Left ventricle myocardium superior (tissue), 1 donor: ENCODE measurements at places on chromosomes 1 and 21. TPM values are rescaled to one million over a fixed set of nuclear protein-coding genes. Genes with fewer than 3 reads are reported as not detected.

DNA sequence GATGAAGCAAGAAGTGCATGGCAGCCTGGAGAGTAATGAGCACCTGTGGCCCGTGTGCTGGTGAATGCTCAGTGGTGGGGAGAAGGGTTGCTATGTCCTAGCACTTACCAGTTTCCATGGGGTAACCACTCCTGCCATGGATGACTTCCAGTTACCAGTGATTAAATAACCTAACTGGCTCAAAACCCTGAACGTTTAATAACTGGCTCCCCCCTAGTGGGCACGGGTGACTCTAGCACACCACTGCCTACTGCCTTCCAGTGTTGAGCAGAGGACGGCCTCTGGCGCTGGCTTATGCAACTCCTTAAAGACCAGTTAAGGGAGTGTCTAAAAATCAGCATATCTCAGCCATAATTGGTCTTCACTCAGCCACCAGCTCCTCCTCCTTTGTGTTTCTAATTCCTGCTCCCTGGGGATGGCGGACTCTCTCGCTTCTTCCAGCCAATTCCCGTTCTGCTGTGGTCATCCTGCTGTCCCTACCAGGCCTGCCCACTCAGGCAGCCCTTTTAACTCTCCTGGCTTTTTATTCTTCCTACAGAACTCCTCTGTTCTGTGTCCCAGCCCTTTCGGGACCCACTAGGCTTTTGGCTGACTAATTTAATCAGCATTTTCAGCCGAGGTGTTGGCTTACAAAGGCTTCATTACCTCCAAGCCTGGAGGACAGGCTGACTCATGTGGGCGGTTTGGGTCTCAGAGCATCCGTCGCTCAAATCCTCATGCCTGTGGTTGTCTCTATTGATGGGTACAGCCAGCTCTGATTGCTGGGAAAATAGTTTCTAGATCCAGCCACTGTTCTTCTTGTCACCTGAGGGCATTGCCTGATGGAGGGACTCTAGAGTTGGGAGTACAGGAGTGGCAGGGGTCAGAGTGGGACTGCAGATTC is 332.4 kb downstream of the CAMTA1 start:
- DNase-seq: no peak

RCSD1 gene
- 45.3 TPM for total RNA-seq

SPRR4 gene
- not detected for total RNA-seq

- DNase-seq: peak; percentile 35
Measured at GRCh38 chr1:32413507-32414185, 19.4 kb upstream of the BSDC1 start.

DNA sequence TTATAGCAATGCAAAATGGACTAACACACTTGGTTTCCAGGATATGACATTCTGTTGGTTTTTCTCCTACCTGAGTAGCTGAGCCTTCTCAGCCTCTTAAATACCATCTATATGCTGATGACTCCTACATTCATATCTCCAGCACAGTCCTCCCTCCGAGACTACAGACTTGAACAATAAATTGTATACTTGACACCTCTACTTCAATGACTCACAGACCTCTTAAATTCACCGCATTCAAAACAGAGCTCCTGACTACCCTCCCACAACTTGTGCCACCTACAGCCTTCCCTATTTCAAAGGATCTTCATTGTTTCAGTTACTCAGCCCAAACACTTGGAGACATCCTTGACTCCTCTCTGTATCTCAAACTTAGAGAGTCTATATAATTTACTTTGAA is 66.8 kb upstream of the ASB17 start:
- no peak for DNase-seq

DNA sequence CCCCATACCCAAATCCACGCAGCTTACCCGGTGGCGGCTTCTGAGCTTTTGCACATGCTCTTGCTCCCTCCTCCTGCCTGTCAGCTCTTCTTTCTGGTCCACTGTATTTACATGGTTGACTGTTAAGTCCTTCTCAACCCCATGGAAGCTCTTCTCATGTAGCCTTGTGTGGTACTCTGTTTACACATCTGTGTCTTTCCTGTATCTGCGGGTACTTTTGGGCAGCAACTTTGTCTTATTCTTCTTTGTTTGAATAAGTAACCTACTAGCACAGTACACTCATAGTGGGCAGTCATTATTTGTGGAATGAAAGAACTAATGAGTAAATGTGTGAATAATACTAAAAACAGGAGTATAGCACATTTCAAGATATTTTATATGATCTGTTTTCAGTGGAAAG is 88.5 kb upstream of the GPR88 start:
- DNase-seq: no peak

GRCh38 chr1:1203561-1204424 is 2.6 kb downstream of the TNFRSF18 start:
- peak; percentile 20 for DNase-seq

- no peak for DNase-seq
Measured at GRCh38 chr1:229196404-229197264, 74.3 kb upstream of the RAB4A start.

DNA sequence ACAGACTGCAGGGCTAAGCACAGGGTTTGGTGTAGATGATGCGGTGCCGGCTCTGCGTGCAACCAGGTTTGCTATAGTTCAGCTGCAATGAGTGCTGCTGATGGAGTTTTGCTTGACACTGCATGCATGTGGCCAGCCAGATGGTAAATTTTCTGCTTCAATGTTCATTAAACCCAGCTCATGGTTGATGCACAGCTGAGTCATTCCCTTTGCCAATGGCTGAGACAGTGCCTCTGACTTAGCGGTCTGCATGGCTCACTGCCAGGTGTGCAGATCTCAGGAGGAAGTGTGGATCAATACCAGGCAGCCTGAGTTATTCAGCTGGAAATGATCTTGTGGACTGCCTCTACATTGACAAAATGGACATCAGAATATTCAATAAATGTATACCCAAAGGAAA is 172.7 kb upstream of the ZP4 start:
- no peak for DNase-seq

DNA sequence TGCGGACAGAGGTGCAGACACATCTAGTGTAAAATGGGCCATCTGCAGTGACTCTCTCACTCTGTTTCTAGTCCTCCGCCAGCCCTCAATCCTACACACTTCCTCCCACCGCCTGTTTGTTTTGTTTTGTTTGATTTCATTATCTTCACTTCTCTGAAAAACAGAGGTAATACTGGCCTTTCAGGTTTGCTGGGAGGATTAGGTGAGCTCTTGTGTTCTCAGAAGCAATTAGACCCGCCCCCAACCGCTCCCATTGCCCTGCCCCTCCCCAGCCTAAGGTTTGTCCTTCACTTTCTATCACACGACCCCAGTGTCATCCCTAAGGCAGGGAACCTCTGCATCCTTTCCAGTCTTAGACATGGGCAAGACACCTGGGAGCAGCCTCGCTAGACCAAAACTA is 43.2 kb upstream of the TACSTD2 start:
- DNase-seq: no peak

DNA sequence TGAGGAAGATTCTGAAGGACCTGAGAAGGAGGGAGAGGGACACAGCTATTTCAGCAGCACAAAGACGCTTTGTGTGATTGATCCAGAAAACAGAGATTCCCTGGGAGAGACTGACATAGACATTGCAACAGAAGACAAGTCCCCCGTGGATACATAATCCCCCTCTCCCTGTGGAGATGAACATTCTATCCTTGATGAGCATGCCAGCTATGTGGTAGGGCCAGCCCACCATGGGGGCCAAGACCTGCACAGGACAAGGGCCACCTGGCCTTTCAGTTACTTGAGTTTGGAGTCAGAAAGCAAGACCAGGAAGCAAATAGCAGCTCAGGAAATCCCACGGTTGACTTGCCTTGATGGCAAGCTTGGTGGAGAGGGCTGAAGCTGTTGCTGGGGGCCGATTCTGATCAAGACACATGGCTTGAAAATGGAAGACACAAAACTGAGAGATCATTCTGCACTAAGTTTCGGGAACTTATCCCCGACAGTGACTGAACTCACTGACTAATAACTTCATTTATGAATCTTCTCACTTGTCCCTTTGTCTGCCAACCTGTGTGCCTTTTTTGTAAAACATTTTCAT is 161.3 kb upstream of the SGIP1 start:
- DNase-seq: no peak

AMY1B gene
- not detected for total RNA-seq

DNA sequence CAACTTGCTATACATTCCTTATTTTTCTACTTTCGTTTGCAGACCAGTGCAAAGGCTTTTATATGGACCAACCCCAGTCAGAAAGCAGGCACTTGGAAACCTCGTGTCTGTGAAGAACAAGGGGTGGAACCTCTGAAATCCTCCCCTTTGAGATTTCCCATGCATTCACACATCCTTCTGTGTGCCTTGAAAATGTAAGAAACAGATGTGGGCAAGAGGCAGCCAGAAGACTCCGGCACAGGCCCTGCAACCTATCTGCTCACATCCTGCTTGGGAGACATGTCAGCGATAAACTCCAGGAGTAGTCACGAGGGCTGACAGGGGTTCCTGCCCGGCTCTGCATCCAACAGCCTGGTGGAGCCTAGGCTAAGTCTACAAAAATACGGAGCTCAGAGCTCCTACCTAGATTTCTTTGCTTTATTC is 42.5 kb downstream of the ETS2 start:
- peak; percentile 55 for DNase-seq

SPRR2G gene
- total RNA-seq: not detected

GRCh38 chr1:208637181-208637580 is 393.0 kb upstream of the PLXNA2 start:
- DNase-seq: no peak

GRCh38 chr1:17661546-17662157 is 93.5 kb upstream of the ACTL8 start:
- peak; percentile 75 for DNase-seq
